ENCODE measurements at places on chromosomes 5 and 9.

DNA sequence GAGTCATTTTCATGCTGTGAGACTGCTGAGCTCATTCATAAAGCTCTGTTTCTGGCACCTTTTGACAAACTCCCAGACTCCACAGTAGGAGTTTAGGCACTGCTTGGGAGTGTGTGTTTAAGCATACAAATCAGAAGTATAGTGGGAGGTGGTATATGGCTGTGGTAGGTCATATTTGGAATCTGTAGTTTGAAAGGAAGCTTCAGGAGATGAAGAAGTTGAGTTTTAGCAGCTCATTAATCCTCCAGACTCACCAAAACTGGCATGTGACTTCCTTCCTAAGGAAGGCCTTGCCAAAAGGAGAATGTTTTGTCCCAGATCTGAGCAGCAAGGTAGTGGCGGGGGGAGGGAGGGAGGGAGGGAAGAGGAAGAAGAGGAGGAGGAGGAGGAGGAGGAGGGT, 52.8 kb downstream of the SAXO1 start:
- DNase-seq: no peak

DNA sequence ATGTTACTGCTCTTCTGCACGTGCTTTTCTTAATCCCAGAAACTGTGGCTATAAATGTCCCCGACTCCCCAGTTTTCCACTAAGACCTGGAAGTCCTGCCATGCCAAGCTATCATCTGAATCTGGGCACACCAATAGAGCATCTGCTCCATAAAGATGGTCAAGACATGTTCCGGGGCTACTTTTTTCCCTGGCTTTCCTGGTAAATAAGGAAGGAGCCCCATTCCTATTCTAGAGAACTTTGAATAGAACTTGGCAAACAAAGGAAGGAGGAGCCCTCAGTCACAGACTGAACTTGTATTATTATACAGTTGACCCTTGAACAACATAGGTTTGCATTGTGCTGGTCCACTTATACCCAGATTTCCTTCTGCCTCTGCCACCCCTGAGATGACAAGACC, 182.9 kb downstream of the CCDC192 start:
- no peak for DNase-seq

- no peak for DNase-seq
These were observed 15.6 kb upstream of the ADRB2 start for GRCh38 chr5:148810823-148811222.

GRCh38 chr9:121861501-121862180, 210.2 kb downstream of the DAB2IP start:
- no peak for DNase-seq

DNA sequence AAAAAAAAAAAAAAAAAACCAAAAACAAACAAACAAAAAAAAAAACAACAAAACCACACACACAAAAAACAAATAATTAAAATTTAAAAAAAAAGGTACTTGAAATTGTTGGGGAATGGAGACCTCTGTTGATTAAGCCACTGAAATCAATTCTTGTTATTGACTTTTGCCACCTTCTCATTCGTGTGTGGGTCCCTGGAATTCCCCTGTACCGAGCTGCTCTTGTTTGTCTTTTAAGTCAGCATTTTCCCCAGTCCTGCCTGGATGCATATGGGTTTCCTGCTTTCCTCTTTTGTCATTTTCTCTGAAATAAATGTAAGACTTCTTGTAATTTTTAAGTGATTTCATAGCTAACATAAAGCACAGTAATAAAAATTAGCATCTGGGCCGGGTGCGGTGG, 45.5 kb downstream of the GPBP1 start:
- DNase-seq: no peak

- DNase-seq: no peak
These were observed 223.9 kb downstream of the PBX3 start for GRCh38 chr9:125971050-125971449.

DNA sequence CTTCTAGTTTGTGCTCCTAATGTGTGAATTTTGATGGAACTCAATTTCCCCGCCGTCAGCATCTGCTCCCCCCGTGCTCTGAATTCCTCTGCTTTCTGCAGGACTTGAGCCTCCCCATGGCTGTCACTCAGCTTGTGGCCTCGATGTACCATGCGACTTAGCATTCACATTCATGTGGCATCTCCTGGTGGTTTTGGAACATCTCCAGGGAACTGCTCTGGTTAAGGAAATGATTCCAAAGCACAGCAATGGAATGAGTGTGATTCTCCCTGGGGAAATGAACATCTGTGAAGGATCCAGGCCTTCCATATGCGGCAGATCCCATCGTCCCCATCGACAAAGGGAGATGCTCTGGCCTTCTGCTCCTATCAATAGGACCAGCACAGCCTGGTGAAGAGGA, 119.0 kb downstream of the ENTREP1 start:
- DNase-seq: no peak

DNA sequence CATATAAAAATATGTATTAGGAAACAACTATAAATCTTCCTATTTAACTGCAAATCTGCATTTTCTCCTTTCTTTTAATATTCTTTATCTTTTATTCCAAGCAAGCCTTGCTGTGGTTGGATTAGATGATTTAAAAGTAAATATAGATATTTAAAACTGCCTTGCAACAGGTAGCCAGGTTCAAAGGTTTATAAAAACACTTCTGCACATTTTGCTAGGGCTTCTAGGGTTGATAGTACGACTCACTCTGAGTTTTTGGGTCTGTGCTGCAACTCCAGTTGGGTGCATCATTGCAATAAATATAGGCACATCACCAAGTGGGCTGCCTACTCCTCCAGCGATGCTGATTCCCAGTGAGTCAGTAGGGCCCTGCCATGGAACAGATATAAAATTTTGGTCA, 167.7 kb downstream of the MPDZ start:
- no peak for DNase-seq

GRCh38 chr9:4306066-4306776, 6.4 kb upstream of the GLIS3 start:
- DNase-seq: no peak

GRCh38 chr9:119500072-119500771, 131.0 kb upstream of the BRINP1 start:
- DNase-seq: no peak

- DNase-seq: no peak
These were observed 9.5 kb downstream of the SH3PXD2B start for GRCh38 chr5:172444626-172445365.

DNA sequence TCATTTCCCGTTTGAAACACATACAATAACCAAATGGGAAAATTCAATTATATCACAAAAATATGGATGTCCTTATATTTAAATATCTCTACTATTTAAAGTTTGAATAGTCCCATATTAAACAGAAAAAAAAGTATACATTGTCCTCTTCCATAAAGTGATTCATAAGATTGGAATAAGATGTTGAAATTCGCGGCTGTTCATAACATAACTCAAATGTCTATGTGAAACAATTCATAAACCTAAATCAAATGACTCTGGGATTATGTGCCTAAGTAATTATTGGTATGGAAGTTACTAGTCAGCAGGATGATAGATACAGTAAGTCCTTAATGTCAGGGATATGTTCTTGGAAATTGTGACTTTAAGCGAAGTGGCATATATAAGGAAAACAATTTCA, 3.9 kb upstream of the EFNA5 start:
- no peak for DNase-seq

GRCh38 chr5:72179816-72180440, 72.7 kb downstream of the MAP1B start:
- no peak for DNase-seq

DNA sequence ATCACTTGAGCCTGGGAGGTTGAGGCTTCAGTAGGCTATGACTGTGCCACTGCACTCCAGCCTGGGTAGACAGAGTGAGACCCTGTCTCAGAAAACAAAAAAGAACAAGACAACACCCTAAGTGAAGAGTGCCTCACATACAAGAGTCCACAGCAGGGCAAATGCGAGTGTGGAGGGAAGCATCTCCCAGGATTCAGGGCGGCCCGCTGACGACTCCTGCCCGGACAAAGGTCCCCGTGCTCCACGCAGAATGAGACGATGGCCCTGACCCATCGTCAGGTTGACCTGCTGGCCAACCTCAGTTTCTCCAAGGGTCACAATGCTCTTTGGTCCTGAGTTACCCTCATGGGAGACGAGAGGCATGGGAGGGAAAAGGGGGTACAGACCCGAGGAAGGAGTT, 18.3 kb downstream of the MRNIP start:
- DNase-seq: no peak

- no peak for DNase-seq
These were observed 189.3 kb upstream of the EFNA5 start for GRCh38 chr5:107860044-107860443.

- no peak for DNase-seq
These were observed 77.8 kb upstream of the SHISAL2B start for GRCh38 chr5:64612344-64612961.

DNA sequence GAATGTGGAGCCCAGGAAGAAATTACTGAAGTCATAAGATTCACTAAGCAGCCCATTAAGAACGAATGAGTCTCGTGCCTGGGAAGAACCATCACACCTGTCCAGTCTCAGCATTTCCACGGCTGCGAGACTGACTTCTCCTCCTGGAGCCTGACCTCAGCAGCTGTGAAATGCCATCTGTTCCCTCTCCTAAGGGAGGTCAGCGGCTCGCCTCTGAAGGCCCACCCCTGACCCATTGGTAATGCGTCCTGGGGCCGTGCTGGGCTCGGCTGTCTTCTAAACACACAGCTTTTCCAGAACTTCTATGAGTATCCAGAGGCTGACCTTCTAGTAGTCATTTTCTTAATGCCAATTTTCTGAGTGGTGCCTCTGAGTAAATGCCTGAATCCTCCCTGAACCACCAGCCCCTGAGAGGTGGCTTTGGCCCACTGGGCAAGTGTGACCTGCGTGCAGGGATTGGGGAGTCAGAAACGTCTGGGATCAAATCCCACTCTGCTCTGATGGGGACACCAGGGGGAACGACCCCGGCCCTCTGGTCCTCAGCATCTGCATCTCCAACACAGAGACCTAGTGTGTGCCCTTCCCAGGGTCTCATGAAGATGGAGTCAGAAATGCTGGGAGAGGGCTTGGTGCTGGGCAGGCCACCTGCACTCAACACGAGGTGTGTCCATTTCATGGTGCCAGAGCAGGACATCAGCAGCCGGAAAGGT, 5.7 kb downstream of the SLC6A3 start:
- no peak for DNase-seq

- DNase-seq: no peak
These were observed 17.2 kb downstream of the KDM3B start for GRCh38 chr5:138369706-138370105.

DNA sequence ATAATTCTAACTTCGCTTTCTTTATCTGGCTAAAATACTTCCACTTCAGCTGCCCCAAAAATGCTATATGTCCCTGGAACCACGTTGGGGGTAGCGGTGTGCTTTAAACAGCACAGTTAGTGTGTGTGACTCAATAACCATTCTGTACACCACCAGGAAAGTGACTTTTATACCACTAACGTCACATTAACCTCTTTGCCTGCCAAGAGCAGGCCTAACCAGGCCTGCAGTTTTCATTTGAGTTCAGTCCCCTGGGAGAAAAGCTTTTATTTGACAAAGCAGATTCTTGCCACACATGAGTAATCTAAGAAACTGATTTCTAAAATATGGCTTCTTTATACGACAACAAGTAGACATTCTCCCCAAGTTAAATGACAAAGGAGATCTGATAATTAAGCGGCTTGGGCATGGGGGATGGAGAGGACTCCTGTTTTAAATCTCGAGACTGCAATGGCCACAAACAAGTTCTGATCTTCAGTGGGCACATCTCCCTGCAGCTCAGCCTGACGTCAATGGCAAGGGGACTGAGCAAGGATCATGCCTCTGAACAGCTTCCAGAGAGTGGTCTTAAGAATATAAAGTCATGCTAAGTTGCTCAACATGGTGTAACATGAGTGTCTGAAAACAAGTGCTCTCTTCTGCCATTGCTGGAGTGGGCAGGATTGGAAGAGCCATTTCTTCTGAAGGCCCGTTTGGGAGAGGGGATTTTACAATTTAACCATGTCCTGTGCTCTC, 91.8 kb downstream of the GLIS3 start:
- no peak for DNase-seq

GRCh38 chr9:113668061-113668460, 204.5 kb downstream of the RGS3 start:
- DNase-seq: no peak

- DNase-seq: no peak
These were observed 269.9 kb downstream of the MAN2A1 start for GRCh38 chr5:109959652-109960051.

- DNase-seq: no peak
These were observed 20.5 kb upstream of the CSF1R start for GRCh38 chr5:150106674-150107426.

DNA sequence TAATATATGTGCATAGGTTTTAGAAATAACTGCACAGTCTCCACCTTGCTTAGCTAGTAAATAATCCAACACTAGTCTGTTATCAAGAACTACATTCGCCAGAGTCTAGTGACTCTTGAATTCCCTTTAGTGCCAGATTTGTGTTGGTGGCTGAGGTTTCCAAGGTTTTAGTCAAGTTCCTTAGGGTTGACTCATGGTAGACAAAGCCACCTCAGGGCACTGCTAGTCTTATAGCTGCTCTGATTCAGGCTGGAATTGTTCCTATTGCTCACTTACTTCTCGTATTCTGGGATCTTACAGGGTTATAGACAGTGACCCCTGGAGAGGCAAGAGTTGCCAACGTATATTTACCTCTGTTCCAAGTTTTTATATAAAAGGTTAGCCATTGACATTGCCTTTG, 1369.8 kb upstream of the CDH9 start:
- no peak for DNase-seq

DNA sequence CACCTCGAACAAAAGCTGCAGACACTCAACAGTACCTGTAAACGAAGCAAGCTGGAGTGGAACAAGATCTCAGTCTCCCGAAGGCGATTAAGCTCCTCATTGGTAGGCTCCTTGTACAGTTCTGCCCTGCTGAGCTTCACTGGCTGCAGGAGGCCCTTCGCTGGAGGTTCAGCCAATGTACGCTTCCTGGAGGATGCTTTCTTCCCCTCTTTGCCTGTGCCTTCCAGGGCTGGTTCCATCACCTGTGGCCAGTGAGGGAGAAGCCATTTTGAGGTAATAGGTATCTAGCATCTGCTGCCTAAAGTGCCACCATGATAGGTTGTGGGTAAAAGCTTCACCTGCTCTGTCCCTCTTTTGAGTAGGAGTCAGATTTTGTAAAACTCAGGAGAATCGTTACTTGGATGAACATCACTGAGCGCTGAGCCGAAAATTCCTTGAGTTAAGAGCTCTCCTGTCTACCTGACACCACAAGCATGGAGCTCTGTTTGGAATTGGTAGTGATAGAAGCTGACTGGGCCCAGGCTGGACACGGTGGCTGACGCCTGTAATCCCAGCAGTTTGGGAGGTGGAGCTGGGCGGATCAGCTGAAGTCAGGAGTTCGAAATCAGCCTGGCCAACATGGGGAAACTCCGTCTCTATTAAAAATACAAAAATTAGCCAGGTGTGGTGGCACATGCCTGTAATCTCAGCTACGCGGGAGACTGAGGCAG, 1.4 kb downstream of the NOL6 start:
- DNase-seq: no peak

- DNase-seq: no peak
These were observed 5.1 kb downstream of the NRARP start for GRCh38 chr9:137296670-137297664.

- DNase-seq: no peak
These were observed 13.7 kb upstream of the STOM start for GRCh38 chr9:121383715-121384114.

- DNase-seq: no peak
These were observed 33.6 kb downstream of the ERMP1 start for GRCh38 chr9:5799314-5799713.
